NCI-H524 (cell line): ENCODE measurements at places on chromosomes 6 and 20.
A peak's percentile ranks its signal among the peaks of the same experiment; 100 is the strongest.

GRCh38 chr6:83711958-83712357, 3.1 kb upstream of the SNAP91 start:
- no peak for DNase-seq

DNA sequence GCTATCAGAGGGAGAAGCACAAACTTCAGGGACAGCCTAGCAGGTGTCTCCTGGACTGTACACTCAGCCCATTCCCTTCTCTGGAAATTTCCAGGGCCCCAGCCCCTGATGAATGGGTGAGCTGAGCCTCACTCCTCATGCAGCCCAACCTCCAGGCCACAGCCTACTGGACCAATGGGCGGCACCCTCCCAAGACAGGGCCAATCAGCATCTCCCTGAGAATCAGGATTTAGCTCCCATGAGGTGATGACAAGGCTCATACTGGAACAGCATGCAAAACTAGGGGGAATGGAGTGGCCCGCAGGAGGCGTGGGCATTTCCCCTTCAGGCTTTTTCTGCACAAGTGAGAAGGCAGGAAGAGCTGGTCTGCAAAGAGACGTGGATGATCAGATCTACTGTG, 29.0 kb downstream of the NFATC2 start:
- no peak for DNase-seq

DNA sequence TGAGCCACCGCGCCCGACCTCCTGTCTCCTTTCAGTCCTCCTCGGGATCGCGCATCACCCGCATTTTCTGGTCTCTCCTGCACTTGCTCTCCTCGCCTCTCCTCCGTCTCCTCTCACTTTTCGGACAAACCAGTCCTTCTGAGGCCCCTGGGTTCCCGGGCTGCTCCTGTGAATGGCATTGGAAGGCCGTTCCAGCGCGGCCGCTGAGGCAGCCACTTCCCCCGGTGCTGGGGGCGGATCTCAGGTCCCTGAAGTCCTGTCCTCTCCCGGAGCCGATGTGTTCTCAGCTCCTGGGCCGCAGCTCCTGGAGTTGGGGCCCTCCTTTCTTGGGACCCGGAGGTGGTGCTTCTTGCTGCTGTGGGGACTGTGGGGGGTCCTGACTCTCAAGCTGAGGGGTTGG, 803 bp downstream of the MICB start:
- no peak for DNase-seq

DNA sequence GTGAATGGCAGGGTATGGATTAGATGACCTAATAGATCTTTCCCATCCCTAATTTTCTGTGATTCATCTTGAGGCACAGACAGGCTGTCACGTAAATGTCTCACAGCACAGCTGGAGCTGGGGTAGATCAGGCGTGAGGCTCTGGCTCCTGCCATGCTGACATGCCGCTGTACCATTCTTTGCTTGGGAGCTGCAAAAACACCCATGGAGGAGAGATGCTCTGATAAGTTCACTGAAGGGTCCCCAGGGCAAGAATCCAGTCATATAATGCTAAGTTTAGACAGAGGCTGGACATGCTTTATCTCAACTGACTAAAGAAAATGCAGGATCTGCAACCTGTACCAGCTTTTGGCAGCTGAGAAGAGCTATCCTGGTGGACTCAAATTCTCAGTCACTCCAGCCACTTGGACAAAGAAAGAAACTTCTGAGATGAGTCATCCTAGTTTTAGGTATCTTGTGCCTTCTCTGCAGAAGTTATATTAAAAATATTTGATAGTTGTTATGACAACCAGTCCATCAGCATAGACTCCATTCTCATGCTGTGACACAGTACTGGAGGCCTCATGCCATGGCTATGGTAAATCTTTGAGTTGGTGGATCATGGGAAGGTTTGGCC, 185.1 kb upstream of the RAB32 start:
- no peak for DNase-seq

GRCh38 chr6:116847227-116847626, 18.3 kb upstream of the GPRC6A start:
- DNase-seq = peak; percentile 69

DNA sequence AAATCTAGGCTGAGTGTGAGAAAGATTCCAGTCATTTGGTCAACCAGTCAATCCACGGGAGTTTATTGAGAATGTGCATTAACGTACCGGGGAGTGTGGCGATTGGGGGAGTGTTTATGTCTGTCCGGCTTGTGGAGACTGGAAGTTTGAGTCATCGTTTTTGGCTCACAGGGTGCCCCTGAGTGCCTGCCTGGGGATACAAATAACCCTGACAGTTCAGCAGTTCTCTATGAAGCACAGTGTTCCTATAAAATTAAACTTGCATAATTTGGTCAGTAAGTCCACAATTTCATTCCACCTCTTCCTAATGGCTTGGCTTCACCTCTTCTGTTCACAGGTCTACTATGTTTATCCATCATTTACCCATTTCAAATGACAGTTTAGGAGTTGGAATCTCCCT, 72.6 kb upstream of the PLEKHG1 start:
- DNase-seq = no peak
